ENCODE measurements at places on chromosomes 2 and 18.

DNA sequence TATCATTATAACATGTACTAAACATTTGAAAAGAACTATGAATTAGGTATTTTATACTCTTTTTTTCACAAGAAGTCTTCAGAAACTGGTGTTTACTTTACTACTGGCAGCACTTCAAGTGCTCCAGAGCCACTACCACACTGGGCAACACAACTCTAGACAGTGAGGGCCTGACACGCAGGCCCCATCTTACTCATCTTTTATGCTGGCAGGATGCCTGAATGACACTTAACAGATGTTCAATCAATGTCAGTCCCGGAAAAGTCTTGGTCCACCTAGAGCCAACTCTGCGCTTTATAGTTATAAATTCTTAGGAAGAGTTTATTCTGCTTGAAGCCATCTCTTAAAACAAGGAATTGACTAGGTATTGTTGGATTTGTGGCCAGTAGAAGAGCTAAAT, 8.7 kb upstream of the WIPF1 start:
- peak; percentile 21 for DNase-seq

DNA sequence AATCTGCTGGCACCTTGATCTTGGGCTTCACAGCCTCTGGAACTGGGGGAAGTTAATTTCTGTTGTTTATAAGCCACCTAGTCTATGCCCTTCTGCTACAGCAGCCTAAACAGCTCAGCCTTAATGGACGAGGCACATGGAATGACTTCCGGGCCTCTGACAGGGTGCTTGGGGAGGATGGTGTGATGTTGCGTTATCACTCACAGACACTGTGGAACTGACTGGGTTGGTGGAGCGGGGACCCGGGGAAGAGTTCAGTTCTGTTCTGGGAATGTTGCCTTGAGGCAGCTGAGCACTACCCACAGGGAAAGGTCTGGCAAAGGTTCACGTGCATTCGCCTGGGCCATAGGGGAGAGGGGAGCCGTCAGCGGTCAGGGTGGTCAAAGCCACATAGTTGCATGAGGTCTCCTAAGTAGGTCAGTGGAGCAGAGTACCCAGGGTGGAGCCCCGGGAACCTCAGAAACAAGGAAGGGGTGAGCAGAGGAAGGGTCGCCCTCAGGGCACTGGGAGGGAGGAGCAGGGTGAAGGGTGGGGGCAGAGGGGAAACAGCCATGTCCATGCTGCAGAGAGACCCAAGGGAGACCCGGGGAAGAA, 36.2 kb downstream of the LRRFIP1 start:
- DNase-seq: no peak

DNA sequence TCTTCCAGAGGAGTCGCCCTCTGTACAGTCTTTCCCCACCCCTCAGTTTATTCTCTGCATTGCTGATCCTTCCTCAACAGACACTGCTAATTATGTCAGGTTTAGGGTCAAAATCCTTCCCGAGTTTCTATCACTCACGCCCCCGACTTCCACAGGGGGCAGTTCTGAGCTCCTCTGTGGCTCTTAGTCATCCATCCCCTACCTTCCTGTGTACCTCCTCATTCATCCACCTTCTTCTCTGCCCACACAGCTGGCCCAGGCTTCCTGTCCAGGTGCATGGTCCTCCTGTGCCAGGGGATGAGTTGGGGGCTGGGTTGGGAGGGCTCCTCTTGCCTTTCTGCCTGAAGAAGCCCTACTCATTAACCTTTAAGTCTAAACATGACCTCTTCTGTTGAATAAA, 202.9 kb downstream of the ARL4C start:
- no peak for DNase-seq

- DNase-seq: no peak
Measured at GRCh38 chr2:216803791-216804190, 56.1 kb downstream of the TNP1 start.
